ENCODE measurements at places on chromosomes 6 and 20.

DNA sequence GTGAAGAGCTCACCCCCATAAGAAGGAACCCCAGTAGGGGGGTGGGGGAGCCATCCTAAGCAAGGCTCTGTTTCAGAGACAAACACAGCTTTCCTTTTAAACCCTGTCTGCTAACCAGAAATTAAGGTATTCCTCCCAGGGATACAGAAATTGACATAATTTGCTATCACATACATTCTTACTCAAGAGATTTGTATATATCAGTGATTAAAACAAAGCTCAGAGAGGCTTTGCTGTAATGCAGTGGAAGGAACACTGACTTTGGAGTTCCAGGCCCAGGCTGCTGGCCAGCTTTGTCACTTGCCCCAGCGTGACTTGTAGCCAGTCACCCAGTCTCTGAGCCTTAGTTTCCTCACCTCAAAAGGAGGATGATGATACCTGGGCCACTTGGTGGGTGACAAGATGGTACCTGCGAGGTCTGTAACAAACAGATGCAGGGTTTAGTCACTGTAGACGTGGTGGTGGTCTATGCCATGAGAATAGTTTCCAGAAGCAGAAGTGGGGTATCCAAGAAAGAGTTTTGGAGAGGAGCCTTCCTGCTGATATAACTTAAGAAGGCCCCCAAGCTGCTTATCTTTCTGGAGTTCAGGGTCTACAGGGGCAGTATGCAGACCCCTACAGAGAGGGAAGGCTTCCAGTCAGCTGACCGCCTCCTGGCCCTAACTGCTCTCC lies 3.2 kb upstream of the FOXF2 start:
- DNase-seq, result no peak

- no peak for DNase-seq
These were observed 20.4 kb downstream of the VNN1 start for GRCh38 chr6:132693478-132693877.

- peak; percentile 8 for DNase-seq
These were observed 112.6 kb downstream of the TMEM170B start for GRCh38 chr6:11650025-11650696.

DNA sequence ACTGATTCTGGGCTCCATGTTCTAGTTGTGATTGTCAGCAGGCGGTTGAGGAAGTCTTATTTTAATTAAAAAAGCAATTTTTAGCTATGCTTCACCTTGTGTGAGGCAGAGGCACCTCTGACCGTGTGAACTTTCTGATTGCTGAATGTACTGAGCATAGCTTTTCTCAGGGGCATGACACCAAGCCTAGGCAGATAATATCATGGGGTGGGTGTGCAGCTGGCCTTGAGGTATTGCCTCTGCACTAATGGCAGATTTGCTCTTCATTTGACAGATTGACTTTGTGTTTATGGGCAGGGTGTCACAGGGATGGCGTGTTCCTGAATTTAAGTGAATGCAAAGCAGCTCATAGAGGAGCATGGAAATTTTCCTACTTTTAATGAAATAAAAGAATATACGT lies 19.6 kb downstream of the CTNNBL1 start:
- no peak for DNase-seq

- no peak for DNase-seq
These were observed 67.1 kb upstream of the SLC2A12 start for GRCh38 chr6:134119486-134119885.

GRCh38 chr20:33296206-33296605 lies 13.2 kb downstream of the BPIFB1 start:
- no peak for DNase-seq

DNA sequence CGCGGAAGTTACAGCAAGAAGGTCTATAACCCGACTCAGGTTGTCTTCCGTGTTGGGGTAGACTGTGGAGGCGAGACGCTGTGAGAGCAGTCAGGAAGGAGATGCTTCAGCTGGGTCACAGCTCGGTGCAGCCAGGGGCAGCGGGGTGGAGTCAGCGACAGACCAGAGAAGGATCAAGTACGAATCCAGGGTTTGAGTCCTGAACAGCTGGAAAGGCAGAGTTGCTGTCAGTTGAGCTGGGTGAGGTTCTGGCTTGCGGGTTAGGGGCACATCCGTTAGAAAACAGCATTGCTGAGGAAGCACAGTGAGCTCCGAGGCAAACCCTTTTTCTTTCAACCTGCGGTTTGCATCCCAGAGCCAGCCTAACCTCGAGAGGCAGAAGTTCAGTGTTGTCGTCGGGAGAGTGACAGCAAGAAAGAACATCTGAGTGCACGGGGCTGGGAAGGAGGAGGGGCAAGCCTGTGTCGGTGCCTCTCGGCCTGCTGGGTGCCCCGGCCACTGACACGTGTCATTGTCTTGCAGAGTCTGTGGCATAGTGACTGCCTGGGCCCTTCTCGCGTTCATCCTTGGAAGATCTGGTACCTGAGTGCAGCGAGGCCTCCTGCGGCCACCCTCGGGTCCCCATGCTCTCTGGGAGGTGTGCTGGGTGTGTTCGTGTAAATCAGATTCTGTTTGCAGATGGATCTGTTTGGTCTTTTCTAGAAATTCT lies 20.0 kb downstream of the PNLDC1 start:
- no peak for DNase-seq

- no peak for DNase-seq
These were observed 109.9 kb downstream of the PSMB1 start for GRCh38 chr6:170443151-170443662.

- DNase-seq, result no peak
These were observed 44.0 kb upstream of the MOCS1 start for GRCh38 chr6:39978240-39978639.

- no peak for DNase-seq
These were observed 30.1 kb upstream of the SCP2D1 start for GRCh38 chr20:18783385-18783959.

GRCh38 chr6:131843768-131844167 lies 35.9 kb downstream of the ENPP1 start:
- no peak for DNase-seq

DNA sequence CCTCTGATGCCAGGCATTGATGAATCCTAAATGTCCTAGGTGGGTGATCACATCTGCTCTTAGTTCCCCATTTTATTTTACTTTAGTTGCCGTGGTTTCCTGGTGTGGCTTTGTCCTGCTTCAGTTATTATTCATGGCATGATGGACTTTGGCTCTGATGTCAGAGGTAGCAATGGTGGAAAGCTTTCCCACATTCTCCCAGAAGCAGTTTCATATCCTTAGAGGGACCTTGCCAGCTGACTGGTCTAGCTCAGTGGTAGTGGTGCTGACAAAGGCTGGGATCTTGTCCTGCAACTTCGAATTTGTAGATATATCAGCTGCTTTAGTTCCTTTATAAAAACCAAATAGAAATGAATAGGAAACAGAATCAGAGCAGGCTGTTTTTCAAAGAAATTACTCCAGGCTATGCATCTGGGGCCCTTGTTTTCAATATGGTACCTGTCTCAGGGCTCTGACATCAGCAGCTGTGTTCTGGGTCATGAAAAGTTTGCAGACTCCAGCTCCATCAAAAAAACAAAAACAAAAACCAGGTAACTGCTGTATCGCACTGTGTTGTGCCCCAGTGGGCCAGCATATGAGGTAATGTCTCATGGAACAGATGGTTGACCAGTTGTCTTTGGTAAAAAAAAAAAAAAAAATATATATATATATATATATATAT lies 133.7 kb downstream of the PLCB4 start:
- no peak for DNase-seq

DNA sequence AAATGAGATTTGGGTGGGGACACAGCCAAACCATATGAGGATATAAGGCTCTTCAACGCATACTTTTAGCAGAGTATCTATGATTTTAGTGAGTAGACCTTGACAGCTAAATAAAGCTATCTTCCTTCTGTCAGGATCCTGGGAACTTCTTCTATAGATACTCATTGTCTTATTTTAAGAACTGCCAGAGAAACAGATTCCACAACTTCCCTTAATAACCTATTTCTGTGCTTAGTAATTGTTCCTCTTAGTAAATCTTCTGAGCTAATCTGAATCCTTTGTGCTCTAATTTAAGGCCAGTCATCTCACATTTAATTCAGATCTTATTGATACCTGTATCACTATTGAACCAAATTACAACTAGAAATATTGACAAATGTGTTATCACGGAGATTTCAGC lies 64.0 kb upstream of the CEP85L start:
- no peak for DNase-seq

DNA sequence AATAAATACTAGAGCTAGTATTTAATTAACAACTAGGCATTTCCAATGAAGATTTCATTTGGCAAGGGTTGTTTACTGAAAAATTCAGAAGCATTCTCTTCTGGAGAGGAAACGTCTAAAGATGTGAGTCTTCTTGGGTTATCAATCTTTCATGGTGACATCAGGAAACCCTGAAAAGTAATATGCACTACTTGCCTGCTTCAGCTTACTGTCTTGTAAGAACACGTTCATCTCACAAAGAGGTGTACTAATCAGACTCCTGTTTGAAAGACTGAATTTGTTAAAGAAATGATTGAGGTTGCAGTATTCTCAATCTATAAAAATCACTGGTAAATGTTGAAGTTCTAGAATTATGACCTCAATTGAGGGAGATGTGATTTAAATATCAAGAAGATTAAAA lies 16.9 kb downstream of the PLEKHG1 start:
- no peak for DNase-seq

GRCh38 chr6:96013531-96013930 lies 2.2 kb upstream of the FUT9 start:
- DNase-seq, result no peak

DNA sequence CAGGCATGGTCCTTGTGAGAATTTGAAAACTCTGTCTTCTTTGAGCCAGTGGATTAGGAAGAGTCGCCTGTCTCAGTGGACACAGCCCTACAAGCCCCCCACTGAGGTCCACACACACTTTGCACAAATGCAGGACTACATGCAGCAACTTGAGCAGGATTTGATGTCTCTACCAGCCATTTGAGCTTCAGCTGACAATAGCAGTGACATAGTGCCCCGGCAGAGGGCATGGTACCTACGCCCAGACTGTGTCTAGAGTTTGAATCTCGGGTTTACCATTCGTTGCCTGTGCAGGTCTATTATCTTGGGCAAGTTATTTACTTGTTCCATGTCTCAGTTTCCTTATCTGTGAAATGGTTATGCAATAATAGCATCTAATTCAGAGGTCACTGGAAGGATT lies 580.1 kb downstream of the TFAP2B start:
- peak; percentile 8 for DNase-seq

GRCh38 chr20:19407196-19407595 lies 194.8 kb downstream of the SLC24A3 start:
- no peak for DNase-seq
